ENCODE measurements at places on chromosomes 1 and 21.

DNA sequence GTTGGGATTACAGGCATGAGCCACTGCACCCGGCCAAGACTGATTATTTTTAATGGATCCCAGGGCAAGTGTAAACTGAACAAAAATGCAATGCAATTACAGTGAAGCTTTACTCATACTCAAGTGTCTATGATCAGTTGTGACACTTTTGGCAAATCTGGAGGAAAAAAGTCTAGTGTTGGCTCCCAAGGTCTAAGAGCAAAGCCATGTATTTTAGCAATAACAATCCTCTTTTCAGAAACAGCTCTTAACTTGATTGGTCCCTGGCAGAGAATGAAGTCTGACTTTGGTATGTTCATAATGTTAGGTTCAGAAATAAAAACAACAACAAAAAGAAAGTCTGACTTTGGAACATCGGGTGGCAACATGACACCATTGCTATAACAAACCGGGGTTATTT is 40.2 kb upstream of the C1orf53 start:
- no peak for DNase-seq

GRCh38 chr1:212503714-212504113 is 71.0 kb downstream of the NENF start:
- DNase-seq, result no peak

DNA sequence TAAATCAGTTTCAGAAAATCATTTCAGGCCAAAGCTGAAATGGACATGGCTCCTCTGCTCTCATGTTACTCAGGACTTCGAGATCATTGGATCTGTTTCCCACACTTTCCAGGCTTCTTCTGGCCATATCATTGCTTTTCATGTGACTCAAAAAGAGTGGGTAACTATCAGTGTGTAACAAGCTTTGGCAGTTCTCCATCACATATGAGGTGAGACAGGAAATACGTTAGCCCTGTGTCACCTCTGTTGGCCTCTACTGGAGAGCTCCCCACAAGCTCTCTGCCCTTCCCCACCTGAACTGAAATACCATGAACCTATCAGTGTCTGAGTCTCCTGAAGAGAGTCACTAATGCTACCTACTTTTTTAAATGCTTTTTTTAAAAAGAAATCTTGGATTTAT is 128.2 kb downstream of the LBR start:
- DNase-seq, result no peak

- DNase-seq, result no peak
Observed at GRCh38 chr1:58143972-58144697, 402.4 kb downstream of the OMA1 start.

- no peak for DNase-seq
Observed at GRCh38 chr1:71780681-71781080, 501.7 kb downstream of the NEGR1 start.

- DNase-seq, result no peak
Observed at GRCh38 chr1:186175588-186175987, 199.5 kb downstream of the TPR start.

- DNase-seq, result peak; percentile 69
Observed at GRCh38 chr1:64823691-64824476, 79.0 kb downstream of the RAVER2 start.

DNA sequence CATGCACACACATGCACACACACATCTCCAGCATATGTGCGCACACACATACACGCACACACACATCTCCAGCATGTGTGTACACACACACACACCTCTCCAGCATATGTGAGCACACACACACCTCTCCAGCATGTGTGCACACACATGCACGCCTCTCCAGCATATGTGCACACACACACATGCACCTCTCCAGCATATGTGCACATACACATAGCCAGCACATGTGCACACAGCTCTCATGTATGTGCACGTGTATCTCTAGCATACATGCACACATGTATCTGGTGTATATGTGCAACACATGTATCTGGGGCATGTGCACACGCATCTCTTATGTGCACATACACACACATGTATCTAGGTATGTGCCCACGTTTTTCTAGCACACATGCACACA is 57.9 kb downstream of the SLC19A1 start:
- no peak for DNase-seq

- DNase-seq, result no peak
Observed at GRCh38 chr1:154520333-154520732, 18.1 kb upstream of the SHE start.

DNA sequence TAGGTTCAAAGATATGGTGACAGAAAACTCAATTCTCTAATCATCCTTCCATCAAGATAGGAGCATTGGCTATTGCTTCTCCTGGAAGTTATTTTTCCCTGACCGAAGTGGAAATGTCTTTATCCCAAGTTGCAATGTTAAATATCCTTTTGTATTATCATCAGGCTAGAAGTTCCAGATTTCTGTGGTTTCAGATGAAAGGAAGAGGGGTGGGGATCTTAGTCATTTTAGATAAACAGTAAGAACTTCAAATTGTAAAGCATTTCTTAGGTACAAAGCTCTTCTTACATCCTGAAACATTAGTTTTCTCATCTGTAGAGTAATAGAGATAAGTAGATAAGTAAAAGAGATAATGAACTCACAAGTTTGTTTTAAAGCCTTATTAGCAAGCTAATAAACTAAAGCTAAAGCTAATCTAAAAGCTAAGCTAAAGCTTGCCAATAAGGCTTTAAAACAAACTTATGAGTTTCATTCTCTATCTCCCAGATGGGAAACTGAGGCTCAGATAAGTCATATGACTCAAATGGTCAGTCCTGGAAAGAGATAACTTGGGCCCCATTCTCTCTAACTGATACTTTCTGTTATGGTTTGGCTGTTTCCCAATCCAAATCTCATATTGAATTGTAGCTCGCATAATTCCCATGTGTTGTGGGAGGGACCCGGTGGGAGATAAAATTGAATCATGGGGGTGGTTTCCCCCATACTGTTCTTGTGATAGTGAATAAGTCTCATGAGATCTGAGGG is 99.2 kb upstream of the KCNK2 start:
- no peak for DNase-seq

DNA sequence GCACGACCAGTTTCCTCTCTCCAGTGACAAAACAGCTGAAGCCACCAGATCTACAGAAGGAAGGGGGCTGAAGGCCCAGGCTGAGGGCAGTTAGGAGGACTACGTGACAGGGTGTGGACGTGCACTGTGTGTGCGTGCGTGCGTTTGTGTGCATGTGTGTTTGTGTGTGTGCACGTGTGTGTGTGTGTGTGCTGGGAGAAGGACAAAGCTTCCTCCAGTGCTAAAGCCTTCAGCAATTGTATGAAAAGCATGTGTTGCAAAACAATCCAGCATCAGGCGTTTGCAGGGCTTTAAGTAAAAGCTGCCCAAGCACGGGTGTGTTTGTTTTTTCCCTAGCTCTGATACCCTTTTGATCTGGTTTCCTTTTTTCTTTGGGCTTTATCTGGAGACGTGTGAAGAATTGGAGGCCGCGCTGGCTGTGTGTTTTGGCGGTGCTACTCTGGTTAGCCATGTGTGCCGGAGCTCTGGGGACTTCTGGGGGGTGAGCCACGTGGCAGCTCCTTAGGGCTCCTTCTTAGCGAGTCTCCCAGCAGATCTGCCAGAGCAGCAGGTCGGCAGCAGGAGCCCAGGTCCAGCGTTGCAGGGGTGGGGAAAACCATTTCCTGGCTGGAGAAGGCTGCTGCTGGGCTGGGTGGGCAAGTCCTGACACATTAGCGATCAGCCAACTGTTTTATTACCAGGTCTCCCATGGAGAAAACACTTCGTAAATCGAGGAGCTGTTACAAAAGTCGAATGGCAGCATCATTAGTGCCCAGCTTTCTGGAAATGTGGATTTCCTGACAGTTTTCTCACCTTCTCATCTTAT is 73.4 kb downstream of the UCK2 start:
- peak; percentile 83 for DNase-seq

DNA sequence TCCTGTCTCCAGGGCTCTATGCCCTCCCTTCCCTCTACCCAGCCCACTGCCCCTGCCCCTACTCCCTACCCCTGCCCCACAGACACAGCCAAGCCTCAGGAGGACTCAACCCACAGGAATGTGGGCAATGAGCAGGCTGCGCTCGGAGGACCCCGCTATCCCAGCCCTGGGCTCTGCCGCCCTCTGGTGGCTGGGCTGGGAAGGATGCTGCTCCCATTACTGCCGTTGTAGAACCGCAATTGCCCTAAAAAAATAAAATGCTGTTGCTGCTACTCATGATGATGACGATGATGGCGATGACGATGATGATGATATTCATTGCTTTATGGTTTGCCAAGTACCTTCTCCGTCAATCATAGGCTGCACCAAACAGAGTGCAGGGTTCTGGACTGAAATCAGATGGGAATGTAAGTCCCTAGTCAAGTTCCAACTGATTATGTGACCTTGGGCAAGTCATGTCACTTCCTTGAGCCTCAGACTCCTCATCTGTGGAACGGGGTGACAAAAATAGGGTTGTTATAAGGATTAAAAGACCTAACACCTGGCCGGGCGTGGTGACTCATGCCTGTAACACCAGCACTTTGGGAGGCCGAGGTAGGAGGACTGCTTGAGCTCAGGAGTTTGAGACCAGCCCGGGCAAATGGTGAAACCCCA is 24.6 kb downstream of the ARHGEF19 start:
- peak; percentile 52 for DNase-seq

GRCh38 chr1:113846391-113847035 is 25.0 kb downstream of the PTPN22 start:
- DNase-seq, result no peak

All from HepG2 (cell line).